ENCODE measurements at places on chromosomes 3 and 15. TPM values are rescaled to one million over a fixed set of nuclear protein-coding genes. Genes with fewer than 3 reads are reported as not detected.

DNA sequence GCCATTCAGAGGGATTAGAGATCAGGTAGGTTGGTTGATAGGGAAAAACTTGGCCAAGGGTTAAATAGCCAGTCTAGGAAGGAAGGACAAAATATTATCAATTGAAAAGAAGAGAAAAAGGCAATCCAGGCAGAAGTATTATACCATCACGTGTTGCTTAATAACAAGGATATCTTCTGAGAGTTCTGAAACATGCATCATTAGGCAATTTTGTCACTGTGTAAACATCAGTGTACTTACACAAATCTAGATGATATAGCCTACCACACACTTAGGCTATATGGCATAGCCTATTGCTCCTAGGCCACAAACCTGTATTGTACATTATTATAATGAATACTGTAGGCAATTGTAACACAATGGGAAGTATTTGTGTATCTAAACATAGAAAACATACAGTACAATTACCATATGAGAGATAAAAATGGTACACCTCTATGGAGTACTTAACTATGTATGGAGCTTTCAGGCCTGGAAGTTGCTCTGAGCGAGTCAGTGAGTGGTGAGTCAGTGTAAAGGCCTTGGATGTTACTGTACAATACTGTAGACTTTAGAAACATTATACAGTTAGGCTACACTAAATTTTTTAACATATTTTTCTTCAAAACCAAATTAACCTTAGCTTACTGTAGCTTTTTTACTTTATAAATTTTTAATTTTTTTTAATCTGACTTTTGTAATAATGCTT lies 2.7 kb downstream of the TEX55 start:
- DNase-seq: no peak

Gene REC114
- total RNA-seq: not detected

DNA sequence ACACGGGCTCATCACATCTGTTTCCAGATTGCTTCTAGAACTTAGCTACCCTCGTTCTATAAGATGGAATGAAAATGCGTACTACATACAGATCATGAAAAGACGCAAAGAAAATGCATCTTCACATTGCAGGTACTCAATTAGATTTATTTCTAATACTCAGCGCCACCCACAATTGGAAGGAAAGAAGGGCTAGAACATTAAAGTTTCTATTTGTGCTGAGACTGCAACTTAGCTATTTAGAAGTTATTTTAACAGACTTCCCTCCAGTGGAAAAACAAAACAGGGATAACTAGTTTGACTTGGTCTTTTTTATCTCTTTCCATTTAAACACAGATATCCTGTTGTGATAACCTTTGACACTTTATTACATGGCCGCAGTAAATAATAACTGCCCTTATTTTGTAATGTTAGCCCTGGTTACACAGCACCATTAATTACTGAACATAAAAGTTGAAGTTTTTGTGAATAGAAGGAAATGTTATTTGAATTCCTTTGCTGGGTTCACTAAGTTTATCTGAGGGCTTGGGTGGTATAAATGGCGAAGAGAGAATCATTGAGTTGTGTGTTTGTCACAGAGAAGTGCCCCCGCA lies 86.9 kb upstream of the SLC25A26 start:
- DNase-seq: no peak

- DNase-seq: no peak
Observed at GRCh38 chr3:178420033-178420432, 116.2 kb upstream of the KCNMB2 start.

DNA sequence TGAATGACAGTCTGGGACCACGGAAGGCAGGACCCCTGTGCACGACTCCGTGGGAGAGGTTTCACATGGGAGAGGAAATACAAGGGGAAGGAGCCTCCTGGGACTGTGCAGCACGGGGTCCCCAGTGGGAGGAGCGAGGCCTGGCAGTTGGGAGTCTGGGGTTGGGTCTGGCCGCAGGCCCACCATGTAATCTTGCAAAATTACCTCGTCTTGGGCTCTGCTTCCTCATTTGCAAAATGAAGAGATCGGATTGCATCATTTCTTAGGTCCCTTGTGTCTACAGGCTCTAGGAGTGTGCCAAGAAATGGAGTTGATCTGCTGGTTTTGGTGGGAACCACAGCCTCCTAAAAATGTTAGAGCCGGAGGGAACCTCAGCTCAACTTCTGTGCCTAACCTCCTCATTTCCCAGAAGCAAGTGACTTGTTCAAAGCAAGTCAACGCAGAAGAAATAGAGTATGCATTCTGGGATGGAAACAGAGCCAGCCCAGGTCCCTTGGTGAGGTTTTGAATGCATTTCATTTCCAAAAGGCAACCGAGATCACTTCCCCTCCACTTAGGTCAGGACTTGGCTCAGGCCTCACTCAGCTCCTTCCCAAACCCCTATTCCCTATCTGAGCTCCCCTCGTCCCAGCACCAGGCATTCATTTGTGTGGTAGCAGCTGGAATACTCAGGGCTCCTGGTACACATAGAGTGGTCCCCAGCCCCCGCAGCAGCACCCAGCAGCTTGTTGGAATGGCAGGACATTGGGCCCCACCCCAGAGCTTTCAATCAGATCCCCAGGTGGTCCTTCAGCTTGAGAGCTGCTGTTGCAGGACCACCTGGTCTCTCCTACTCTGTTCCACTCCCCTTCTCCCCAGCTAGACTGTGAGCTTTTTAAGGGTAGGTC lies 267.7 kb downstream of the XXYLT1 start:
- DNase-seq: no peak

Gene THAP10
- 8.4 TPM for total RNA-seq

Gene PLIN1
- 0.20 TPM for total RNA-seq

- DNase-seq: no peak
Observed at GRCh38 chr3:153277029-153277428, 115.0 kb downstream of the RAP2B start.

GRCh38 chr15:60326824-60327654 lies 70.7 kb downstream of the ANXA2 start:
- DNase-seq: peak; percentile 54

Gene ACVR2B
- 1.8 TPM for total RNA-seq

DNA sequence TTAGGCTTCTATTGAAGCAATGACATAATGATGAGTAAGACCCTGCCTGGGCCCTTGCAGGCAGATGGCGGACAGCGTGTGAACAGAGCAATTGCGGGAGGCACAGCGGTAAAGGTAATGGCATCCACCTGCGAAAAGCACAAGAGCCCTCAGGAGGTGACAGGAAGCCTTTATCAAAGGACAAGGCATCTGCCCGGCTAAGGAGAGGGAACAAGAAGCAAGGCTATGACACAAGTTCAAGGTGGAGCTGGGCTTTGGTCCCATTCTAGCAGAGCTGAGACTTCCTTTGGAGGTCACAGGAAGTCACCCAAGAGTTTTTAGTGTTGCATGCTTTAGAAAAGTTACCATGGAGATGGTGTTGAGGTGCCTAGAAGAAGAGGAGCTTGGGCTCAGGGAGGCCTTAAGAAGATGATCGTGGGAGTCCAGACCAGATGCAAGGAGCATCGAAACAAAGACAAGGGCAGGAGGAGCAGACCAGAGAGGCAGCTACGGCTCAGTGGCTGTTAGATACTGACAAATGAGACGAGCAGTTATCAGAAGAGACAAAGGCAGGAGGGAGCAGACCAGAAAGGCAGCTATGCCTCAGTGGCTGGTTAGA lies 34.5 kb downstream of the OSBPL10 start:
- no peak for DNase-seq

GRCh38 chr15:38463893-38464292 lies 10.0 kb downstream of the FAM98B start:
- no peak for DNase-seq

Gene TERC
- total RNA-seq: 88.5 TPM

Gene PP2D1
- total RNA-seq: not detected

Gene RASA2
- 14.5 TPM for total RNA-seq

Gene RGMA
- total RNA-seq: not detected

GRCh38 chr15:27707257-27707656 lies 391.9 kb downstream of the OCA2 start:
- DNase-seq: no peak

DNA sequence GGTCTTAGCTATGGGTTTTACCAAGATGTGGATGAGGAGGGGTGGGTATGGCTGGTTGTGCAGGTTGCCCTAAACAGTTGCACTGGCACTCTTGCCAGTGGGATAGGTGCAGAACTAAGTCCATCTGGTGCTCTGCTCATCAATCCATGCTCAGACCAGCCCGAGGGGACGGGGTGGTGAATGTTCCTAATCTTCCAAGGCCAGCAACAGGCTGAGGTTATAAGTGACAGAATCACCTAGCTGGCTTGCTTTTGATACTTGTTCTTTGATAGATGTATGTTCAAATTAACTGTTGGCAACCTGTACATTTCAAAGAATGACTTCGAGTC lies 53.5 kb upstream of the CCR2 start:
- no peak for DNase-seq

DNA sequence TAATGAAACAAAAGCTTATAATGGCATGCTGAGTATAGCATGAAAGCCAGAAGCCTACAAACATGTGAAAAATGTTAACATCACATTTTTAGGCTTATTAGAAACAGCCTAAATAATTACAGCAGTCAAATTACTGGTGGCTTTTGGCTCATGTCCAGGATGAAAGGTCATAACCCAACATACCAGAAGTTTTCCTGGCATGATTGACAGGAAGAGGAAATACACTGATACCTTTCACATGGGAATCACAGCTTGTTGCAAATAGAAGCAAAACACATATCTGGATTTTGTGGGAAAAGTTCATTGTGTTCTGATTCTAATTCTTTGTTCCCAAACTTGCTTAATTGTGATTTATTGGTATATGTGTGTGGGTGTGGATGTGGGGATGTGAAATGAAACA lies 393.5 kb upstream of the ARRDC4 start:
- peak; percentile 2 for DNase-seq

GRCh38 chr3:17995769-17996168 lies 253.3 kb upstream of the TBC1D5 start:
- no peak for DNase-seq

Gene BSN
- 0.10 TPM for total RNA-seq

DNA sequence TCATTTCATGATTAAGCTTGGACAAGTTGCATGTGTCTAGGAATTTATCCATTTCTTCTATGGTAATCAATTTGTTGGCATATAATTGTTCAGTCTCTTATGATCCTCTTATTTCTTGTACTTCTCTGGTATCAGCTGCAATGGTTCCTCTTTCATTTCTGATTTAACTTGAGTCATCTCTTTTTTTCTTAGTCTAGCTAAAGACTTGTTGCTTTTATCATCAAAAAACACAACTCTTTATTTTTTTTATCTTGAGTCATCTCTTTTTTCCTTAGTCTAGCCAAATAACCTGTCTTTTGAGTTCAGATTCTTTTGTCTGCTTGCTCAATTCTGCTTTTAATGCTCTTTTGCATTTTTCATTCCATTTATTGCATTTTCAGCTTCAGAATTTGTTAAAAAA lies 37.3 kb downstream of the UBE3A start:
- no peak for DNase-seq

Gene HIGD2B
- total RNA-seq: not detected

Gene CPLX3
- not detected for total RNA-seq

Gene CFAP100
- total RNA-seq: not detected
